ENCODE measurements at places on chromosomes 5 and 9.

GRCh38 chr9:649128-650074 is 192.1 kb upstream of the DMRT1 start:
- no peak for DNase-seq

GRCh38 chr9:105069696-105070095 is 141.7 kb upstream of the ABCA1 start:
- DNase-seq: no peak

- no peak for DNase-seq
Observed at GRCh38 chr5:157651623-157652376, 438 bp downstream of the SOX30 start.

GRCh38 chr5:53983568-53984460 is 326.6 kb downstream of the ARL15 start:
- DNase-seq: no peak

DNA sequence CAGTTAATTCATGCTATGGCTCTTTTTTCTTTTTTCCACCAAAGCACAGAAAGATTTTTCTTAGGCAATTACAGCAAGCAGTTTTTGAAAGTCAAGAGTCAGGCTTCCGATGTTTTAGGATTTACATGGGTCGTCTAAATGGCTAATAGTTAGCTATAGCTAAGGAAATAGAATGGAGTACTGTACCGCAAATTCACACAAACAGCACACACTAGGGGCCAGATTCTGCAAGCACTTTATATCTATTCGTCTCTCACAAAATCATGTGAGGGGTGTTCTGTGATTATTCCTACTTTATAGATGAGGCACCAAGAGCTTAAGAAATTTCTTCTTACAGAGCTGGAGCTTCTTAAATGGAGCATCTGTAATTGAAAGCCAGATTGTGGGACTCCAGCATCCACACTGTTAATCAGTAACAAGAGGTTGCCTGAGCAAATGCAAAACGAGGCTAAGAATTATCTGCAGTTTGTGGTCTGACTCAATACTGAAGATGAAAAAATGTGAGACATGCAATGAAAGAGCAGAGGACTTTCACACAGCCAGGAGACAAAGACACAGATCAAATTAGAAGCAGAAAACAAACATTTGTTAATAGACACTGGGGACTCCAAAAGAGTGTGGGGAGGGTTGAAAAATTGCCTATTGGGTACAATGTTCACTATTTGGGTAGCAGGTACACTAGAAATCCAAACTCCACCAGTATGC is 62.7 kb upstream of the CTXN3 start:
- DNase-seq: no peak

GRCh38 chr5:143261748-143262392 is 141.6 kb downstream of the NR3C1 start:
- DNase-seq: no peak

- no peak for DNase-seq
Observed at GRCh38 chr9:105281272-105281671, 36.8 kb downstream of the SLC44A1 start.

DNA sequence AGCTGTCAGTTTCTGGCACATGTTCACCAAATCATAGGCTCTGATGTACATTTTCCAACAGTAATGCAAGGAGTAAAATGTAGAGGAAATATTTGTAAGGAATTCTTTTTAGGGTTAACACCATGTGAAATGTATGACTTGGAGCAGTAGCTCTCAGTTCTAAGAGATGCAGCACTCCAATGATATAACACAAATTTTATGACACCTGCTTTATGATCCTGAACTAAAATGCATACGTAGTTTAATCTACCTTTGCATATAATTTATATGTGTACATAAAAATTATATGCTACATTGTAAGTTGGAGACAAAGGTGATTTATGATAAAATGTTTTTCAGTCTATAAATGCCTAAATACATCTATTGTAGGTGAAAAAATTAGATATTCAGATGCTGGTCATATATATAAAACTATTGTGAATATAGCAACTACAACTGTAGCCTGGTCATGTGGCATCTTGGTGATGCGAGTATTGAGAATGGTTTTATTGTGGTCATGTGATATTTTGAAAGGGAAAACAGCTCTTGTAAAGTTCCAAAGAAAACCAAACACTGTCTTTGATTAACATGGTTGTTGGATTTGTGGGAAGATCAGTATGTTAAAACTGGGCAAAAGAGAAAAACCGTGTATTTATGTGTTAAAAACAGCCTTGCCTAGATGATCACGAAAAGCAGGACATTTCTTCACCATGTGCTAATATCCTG is 171.0 kb downstream of the TRIO start:
- DNase-seq: no peak

DNA sequence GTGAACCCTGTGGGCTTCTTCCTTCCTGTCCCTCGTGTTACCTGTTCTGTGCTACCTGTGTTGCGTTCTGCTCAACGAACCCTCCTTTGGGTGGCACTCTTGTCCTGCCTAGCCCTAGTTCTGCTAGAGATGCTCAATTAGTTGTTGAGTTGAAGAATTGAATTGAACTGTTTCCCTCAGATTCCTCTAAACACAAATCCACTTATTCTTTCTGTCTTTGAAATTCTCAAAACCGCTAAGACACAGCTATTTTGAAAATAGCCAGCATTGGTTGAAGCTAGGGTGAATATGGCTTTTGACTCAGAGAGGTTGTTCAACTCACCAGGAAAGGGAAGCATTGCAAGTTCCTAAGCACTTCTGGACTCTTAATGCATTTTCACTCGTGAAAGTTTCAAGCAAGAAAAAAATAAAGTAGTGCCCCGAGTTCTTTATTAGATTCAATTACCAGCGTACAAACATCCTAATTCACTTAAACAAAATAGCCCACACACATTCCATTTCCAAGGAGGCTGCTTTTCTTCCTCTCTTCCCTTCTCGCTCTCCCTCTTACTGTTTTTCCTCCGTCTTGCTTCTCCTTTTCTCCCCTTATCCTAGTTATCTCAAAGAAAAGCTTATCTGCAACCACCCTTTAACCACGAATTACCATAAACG is 642 bp upstream of the ITGA1 start:
- DNase-seq: no peak

DNA sequence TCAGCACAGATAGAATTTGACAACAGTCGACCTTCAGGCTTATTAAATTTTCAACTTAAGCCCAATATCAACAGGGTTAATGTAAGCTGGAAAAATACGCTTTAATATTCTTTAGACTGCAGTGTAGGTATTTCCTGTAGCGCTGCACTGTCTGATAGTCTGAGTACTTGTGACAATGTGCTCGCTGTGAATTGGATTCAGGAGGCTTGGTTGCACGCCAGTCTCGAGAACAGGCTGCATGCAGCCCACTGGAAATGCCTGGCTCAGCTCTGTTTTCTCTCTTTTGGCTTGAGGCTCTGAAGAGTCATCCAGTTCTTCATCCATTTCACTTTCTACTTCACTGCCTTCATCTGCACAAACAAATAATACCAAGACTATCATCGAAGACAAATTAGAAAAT is 300.9 kb downstream of the RFX3 start:
- no peak for DNase-seq

DNA sequence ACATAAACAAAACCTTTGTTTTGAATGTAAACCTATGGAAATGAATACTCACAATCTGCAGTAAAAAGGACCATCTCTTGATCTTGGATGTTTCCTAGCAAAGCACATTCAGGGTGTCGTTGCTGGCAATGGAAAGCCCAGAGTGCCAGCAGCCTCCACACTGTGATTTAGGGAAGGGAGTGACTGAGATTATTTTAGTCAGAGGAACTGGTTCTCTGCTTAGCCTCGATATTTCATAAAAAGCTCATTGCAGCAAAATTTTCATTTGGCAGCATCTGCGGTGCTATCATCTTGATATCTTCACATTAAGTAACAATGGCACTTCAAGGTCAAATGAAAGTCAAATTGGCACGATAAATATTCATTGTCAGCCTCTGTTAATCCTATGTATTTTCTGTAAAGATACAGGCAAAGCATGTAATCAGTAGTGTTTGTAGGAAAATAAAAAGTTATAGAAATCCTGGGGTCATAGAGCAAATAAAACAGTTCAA is 116.0 kb downstream of the MACIR start:
- DNase-seq: no peak

DNA sequence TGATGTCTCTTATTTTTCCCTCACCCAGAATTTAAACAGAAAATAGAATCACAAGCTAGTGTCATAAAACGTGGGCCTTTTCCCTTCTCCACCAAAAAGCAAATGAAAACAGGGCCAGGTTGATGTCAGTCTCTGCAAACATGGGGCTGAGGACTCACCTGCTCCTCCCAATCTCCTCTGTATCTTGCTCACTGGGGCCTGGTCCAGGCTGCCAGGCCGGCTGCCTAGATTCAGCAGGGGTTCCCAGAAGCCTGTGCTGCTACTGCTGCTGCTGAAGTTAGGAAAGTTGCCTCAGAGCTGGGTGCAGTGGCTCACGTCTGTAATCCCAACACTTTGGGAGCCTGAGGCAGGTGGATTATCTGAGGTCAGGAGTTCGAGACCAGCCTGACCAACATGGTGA is 84.3 kb downstream of the PCDH1 start:
- DNase-seq: no peak

GRCh38 chr5:93404246-93404645 is 176.8 kb downstream of the NR2F1-AS1 start:
- no peak for DNase-seq

GRCh38 chr5:168879929-168880328 is 300.8 kb upstream of the PANK3 start:
- DNase-seq: no peak

GRCh38 chr9:88933607-88934379 is 57.5 kb upstream of the S1PR3 start:
- DNase-seq: no peak

DNA sequence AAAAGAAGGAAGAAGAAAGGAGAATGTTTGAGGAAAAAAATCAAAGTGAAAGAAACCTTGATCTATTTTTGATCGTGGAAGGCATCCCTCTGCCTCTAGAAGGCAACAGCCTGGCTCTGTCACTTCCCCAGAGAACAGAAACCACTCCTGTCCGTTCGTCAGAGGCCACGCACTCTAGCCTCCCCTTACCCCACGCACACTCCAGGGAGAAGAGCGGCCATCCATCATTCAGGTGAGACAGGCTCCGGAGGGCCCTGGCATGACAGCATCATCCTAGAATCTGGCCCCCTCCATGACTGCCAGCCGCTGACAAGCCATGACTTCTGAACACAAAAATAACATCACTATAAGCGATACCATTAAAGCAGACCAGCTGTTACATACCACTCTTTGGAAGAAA is 135.8 kb downstream of the ROR2 start:
- no peak for DNase-seq

- no peak for DNase-seq
Observed at GRCh38 chr5:52356311-52356918, 431.3 kb upstream of the ITGA1 start.

- no peak for DNase-seq
Observed at GRCh38 chr9:96413302-96414221, 4.6 kb downstream of the ZNF367 start.

- no peak for DNase-seq
Observed at GRCh38 chr5:143614831-143615230, 197.1 kb upstream of the HMHB1 start.

GRCh38 chr9:135224921-135225541 is 137.6 kb downstream of the OLFM1 start:
- no peak for DNase-seq
